MV-4-11 (cell line): ENCODE measurements at places on chromosomes 16 and 17.
A peak's percentile ranks its signal among the peaks of the same experiment; 100 is the strongest.

DNA sequence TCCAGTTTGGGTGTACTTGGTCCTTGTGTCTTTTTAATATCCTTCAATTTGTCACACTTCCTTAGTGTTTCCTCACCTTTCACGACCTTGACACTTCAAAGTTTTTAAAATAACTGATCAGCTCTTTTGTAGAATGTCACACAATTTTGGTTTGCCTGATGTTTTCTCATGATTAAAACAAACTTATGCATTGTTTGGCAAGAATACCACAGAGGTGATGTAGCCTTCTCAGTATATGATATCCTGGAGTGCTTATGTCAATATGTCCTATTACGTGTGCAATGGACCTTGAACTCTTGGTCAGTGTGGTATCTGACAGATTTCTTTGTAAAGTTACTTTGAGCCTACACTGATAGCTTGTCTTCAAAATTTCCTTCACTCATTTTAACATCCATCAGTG is 297.4 kb downstream of the CNTNAP4 start:
- DNase-seq = no peak

DNA sequence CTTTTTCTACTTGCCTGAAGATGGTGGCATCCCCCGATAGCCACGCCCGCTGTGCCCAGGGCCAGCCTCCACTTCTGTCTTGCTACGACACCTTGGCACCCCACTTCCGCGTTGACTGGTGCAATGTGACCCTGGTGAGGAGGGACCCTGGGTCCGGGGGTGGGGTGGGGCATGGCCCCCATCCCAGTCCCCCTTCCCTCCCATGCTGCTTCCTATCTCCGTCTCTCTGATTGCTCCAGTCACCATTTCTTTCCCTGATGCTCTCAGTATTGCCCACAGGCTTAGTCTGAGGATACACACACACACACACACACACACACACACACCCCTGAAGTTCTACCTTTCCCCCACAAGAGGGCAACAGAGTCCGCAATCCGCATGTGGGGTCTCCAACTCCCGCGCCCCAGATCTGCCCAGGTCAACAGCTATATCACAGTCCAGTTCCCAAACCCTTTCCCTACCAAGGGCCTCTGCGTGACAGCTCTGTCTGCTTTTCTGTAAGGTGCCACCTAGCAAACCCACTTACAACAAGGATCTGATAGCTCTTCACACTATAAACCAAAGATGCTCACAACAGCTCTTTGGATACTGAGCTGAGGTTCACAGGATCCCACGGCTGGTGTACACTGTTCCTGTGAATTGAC is 3.4 kb downstream of the SGCA start:
- peak; percentile 42 for DNase-seq

DNA sequence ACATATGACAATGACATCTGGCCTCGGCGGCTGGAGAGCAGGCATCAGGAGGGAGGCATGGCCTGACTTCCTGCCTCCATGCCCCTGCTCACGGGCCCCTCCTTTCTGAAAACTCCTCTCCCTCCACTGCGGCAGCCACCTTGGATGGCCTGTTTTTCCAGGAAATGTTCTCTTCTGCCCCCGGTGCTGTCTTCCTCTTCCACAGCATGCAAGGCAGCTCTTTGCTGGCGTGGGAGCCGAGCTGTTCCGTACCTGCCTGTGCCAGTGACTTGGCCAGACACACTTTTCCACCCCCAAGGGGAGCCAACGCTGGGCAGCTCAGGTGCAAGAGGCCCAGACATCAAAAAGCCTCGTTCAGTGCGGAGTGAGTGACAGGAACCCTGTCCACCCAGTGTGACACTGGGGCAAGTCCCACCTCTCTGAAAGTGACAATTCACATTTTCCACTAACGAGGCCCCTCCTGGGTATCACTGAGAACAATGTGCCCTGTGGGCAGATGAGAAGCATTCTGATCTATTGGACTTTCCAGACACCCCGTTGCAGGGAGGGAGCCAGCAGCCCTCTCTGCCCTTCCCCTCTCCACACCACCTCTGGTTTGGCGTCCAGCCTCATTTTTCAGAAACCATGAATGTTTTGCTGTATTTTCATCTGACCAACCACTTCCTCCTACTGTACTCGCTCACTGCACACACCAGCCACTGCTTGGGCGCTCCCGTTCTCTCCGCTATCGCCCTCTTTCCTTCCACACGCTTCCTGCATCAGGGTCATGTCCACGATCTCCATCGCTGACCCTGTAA is 31.2 kb downstream of the NSMCE1 start:
- DNase-seq = peak; percentile 66

DNA sequence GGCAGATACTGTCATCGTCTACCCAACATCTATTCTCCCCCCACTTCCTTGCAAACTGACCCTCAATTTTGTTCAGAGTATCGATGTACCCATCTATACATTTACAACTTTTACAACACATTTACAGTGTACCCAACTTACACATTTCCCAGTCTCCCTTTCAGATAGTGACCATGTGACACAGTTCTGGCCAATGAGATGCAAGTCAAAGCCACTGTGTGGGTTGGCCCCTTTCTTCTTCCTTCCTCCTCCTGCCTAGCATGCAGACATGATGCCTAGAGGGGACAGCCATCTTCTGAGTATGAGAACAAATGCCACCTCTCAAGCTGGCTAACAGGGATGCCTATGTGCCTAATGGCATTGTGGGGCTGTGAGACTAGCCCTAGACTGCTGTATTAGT is 11.3 kb upstream of the NFAT5 start:
- peak; percentile 27 for DNase-seq

GRCh38 chr17:65403626-65404025 is 157.8 kb downstream of the AXIN2 start:
- no peak for DNase-seq

DNA sequence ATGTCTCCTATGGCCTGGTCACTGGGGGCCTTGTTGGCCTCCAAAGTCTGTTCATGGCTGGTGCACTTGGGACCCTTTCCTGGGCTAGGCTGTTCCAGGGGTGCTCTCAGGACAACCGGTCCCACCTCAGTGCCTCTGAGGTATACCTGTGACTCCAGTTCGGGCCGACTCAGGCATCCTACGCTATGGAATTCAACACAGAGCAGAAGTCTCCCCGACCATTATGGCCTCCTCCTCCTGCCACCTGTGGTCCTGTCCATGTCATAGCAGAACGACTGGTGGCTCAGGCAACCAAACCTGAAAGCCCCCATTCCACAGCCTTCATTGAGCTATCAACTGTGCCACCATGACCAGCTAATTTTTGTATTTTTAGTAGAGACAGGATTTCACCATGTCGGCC is 8.5 kb upstream of the PSMD7 start:
- DNase-seq = no peak

DNA sequence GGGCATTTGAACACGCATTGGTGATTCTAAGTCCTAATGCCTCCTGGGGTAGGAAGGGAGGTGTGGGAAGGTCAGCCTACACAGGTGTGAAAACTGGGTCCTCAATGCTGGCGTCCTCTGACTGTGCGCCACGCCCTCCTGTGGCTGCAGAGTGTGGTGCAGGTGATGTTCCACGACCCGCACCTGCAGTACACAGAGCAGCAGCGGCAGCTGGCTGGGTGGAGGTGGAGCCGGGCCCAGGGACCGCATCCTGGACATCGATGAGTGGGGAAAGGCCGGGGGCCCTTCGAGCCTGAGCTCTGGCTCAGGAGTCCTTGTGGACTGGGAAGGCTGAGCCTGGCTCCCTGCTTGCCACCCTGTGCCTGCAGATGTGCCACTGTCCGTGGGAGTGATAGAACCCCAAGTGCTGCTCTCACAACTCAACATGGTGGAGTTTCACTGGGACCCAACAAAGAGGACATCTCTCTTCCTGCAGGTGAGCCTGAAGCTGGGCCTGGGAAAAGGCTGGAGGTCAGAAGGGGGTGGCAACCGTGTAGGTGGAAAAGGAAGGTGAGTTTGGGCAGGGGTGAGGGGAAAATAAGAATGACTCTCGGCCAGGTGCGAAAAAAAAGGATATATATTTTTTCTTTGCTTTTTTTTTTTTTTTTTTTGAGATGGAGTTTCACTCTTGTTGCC is 14.0 kb upstream of the STAC2 start:
- DNase-seq = no peak

DNA sequence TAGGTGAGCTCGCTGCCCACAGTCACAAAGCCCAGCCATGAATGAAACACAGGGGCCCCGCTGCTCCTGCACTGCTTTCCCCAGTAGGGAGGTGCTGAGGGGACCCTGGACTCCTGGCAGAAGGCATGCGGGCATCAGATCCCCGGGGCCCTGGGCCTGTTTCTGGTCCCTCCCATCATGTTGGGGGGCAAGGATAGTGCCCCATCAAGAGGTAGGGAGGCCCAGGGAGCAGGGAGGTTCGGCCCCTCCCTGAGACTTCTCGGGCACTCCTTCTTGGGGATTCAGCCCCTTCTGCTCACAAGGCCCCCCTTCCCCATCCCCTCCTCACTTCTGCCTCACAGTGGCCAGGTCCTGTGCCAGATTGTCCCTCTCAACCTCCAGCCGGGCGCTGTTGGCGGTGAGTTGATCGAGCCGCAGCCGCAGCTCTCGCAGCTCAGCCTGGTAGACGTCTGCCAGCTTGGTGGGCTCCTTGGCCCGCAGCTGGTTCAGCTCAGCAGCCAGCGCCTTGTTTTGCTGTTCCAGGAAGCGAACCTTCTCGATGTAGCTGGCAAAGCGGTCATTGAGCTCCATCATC is 515 bp downstream of the GFAP start:
- DNase-seq = no peak

DNA sequence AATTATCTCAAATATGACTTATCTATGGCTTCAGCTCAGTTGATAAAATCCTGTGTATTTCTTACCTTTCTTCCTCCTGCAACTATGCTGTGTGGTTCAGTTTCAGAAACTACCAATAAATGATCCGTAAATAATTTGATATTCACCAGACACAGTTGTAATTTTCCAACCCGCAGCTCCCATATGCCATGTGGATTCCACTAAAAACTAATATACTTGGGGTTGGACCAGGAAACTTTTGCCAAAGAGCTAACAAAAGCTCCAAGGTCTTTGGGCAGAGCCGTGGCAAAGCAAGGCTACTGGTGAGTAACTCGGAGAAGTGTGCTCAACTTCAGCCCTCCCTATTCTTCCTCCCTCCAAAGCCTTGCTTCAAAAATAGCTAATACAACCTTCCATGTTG is 2.3 kb upstream of the CHST6 start:
- no peak for DNase-seq

- no peak for DNase-seq
These were observed 4.9 kb upstream of the RAB11FIP4 start for GRCh38 chr17:31386542-31387075.

DNA sequence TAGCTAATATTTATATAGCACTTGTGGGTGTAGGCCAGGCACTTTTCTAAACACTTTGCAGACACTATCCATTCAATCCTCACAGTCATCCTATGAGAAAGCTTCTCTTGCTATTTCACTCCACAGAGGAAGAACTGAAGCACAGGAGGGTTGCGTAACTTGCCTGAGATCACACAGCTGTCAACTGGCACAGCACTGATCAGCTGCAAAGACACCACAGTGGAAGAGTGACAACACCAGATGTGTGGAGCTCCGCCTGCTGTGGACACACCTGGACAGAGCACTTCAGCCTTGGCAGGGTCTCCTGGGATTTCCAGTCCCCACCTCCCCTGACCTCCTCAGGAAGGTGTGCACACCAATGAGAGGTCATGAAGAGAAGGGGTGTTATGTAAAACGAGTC is 13.3 kb upstream of the CNEP1R1 start:
- DNase-seq = peak; percentile 92

DNA sequence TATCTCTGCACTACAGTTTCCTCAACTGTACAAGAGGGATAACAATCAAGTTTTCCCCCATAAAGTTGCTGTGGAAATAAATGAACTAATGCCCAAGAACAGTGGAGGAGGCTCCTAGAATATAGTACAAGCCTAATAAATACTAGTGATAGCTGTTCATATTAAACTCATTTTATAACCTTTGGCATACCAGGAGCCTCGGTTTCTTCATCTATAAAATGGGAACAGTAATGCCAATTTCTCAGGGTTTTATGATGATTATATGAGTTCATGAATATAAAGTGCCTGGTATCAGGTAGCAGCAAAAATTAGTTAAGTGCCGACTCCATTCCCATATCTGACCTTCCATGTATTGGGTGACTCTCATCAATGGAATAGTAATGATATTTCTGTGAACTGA is 311.1 kb upstream of the MAF start:
- DNase-seq = no peak

DNA sequence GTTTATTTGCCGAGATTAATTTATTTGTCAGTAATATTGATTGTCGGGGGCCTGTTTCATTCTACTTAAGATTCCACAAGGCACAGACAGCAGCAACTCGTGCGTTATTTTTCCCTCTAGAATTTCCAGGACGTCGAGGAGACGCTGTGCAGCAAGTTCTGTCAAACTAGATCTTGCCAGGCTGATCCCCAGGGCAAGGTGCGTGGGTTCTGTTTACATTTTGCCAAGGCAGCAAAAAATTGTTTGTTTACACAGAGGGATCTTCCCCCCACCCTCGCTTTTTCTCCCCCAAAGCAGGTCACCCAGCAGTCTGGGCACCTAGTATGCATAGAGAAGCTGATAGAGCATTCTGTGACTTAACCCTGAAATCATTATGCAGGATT is 111.4 kb downstream of the IRX3 start:
- DNase-seq = no peak
